ENCODE measurements at places on chromosomes 5 and 9. TPM values are rescaled to one million over a fixed set of nuclear protein-coding genes. Genes with fewer than 3 reads are reported as not detected.

GRCh38 chr5:56685503-56686217 lies 129.7 kb upstream of the MAP3K1 start:
- DNase-seq: no peak

- no peak for DNase-seq
Measured at GRCh38 chr5:66945389-66946349, 250.9 kb downstream of the CD180 start.

GRCh38 chr9:93619272-93619775 lies 42.9 kb downstream of the PHF2 start:
- no peak for DNase-seq

GRCh38 chr5:131224387-131225201 lies 39.3 kb upstream of the CDC42SE2 start:
- DNase-seq: peak; percentile 47

DNA sequence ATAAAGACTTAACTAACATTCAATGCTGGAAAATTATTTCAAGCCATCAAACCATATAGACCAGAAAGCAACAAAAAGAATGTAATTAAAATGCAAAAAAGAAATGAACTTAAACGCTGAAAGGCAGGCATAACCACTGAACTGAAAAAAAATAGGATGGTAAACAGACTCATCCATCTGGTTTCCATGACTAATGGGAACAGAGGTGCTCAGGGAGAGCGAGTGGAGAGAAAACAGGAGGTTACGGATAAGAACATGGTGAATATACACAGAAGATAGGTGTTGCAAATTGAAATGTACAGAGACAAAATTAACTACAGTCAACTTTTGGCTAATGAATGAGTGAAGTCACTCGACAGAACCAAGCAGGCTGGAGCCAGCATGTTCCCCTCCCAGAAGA lies 43.5 kb upstream of the RNF38 start:
- DNase-seq: no peak

GRCh38 chr5:116479776-116480675 lies 94.6 kb downstream of the SEMA6A start:
- no peak for DNase-seq

DNA sequence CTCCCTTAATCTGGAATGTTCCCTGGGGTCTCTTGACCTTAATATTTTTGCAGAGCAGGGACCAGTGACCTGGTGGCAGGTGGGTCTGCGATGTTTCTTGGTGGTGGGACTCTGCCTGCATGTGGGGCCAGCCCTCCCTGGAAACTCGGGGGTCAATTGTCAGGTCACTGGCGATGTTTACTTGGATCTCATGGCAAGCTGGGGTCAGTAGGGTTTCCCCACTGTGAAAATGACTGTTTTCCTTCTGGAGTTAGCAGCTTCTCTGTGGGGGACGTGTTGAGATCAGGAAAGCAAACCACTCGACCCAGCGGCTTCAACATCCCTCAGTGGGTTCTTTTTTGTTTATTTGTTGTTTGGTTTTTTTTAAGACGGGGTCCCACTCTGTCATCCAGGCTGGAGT lies 73.9 kb downstream of the KCNT1 start:
- DNase-seq: no peak

DNA sequence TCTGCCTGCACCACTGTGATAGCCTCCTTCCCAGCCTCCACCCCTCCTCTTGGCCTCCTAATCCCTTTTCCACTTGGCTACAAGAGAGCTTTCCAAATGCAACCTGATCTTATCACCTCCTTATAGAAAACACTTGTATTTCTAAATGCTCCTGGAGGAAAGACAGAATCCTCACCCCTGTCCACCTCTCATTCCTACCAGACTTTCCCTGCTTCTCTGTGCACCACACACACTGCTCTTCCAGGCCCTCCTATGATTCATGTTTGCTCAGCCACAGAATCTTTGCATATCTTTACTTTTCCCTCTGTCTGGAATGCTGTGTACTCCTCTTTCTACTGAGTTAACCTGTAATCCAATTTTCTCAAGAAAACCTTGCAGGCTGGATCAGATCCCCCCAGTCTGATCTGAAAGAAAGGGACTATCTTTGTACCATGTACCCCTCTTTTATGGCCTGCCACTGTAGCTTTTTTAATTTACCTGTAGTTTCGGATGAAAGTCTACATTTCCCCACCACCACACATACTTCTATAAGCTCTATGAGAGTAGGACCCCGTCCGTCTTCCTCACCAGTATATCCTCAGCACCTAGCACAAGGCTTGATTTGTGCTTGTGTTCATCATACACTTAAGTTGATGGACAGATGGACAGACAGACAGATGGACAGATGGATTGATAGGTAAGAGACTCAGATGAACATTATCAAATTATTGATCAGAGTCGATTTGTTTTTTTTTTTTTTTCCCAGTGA lies 95.3 kb downstream of the GALNT10 start:
- DNase-seq: no peak

DNA sequence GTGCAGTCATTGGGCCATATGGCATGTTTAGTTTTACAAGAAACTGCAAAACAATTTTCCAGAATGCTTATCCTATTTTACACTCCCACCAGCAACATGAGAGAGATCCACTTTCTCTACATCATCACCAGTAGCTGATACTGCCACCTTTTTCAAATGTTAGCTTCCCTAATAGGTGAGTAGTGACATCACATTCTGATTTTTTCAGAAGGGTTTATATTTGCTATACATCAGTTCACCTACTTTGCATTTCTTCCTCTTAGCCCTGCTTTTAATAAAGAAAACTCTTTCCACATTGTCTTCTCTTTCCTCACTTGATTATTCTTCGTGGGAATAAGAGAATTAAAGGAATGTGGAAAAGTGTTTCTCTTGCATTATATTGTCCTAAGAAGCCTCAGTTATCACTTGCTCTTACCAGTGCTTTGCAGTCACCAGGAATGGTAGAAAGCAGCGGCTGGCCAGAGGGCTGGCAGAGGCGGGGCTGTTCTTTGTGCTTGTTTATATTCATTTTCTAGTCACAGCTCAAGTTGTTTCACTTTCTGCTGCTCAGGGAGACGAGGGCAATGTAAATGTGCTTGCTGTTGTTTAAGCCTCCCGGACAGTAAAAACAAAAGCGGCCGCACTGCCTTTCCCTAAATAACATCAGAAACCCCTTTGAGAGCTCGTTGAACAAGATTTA lies 164.8 kb downstream of the HSD17B3 start:
- DNase-seq: peak; percentile 49

GRCh38 chr9:80507611-80508010 lies 935.8 kb downstream of the TLE4 start:
- DNase-seq: no peak

GRCh38 chr9:4691795-4692194 lies 12.4 kb downstream of the CDC37L1 start:
- DNase-seq: no peak

GRCh38 chr9:93346231-93347112 lies 105.0 kb upstream of the FAM120A start:
- peak; percentile 42 for DNase-seq

DNA sequence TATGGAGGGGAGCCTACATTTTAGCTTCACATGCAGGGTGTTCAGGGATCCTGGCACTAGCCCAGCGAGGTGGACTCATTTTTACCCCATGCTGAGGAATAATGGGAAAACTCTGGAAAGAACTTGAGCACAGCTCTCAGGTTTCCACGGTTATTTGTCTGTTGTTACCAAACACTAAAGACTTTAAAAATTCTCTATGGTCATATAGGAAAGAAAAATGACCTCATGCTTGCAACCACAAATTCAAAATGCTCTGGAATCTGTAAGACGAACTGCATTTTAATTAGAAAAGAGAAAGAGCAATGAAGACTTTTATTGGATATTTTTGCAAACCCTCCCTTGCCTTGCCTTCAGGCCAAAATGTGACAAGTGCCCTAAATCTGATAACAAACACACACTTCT lies 606.9 kb downstream of the EBF1 start:
- no peak for DNase-seq

DNA sequence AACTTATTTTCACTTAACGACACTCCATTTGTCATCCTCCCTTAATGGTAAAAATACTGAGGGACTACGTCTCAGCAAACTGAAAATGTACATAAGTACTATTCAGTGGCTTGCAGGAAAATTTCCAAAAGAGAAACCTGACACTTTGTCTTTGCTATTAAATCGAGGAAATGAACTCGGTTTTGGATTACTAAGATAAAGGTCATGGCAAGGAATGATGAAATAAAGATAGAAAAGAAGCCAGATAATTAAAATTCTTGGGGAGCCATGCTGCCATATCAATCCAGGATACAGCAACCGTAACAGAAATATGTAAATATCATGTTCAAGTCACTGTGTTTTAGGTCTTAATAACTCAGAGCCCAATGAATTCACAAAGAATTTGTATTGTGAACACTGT lies 647.8 kb downstream of the CDH9 start:
- DNase-seq: no peak

- peak; percentile 37 for DNase-seq
Measured at GRCh38 chr9:108816037-108816436, 39.7 kb downstream of the ACTL7B start.

GRCh38 chr5:171479776-171480125 lies 60.3 kb downstream of the FGF18 start:
- DNase-seq: no peak

GRCh38 chr5:39137819-39138451 lies 63.7 kb upstream of the RICTOR start:
- DNase-seq: no peak

DNA sequence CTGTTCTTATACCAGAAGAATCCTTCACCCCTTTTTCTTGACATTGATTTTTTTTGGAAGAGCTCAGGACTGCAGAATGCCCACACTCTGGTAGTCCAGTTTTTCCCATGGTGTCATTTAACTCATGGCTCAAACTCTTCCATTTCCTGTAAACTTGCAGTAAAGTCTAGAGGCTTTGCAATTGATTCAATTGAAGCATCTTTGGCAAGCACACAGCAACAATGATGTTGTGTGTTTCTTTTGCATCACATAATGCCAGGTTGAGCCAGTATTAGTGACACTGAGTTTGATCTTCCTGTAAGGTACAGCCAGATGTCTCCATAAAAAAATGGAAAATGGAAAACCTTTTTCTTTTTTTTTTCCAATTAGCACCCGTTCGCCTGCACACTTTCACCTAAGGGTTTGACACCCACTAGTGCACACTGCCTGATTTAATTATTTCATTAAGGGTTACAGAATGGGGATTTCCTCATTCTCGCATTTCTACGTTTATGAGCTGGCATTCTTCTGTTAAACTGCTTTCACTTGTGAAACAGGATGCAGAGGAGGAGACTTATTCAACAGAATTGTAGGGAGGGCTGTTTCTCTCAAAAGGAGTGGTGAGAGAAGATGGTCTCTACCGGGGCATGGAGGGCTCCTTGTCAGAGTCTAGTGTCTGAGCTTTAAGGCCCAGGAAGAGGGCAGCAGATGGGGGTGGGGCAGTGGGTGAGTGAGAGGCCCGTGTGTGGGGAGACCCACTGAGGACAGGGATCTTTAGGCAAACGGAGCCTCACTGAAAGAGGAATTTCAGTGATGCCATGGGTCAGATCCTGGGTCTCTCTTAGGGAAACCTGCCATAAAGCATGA lies 2.2 kb upstream of the S1PR3 start:
- no peak for DNase-seq

DNA sequence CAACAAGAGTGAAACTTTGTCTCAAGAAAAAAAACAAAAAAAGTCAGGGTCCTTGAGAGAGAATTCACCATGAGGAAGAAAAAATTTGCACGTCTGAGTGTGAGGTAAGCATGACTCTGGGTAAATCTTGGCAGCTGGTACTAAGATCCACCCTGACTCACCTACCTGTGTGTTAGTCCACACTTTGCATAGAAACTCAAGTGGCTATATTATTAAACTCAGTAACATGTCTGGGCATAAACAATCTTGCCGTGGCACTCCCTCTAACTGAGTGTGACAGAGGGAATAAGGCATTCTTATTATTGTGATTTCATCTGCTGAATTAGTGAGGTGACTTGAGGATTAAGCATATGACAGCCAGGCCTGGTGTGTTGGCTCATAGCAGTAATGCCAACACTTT lies 259.4 kb upstream of the VLDLR start:
- no peak for DNase-seq

GRCh38 chr9:17520268-17521064 lies 58.4 kb upstream of the SH3GL2 start:
- no peak for DNase-seq

- DNase-seq: peak; percentile 35
Measured at GRCh38 chr5:174843263-174844250, 119.2 kb downstream of the MSX2 start.

GRCh38 chr5:136023958-136024541 lies 4.7 kb upstream of the TGFBI start:
- no peak for DNase-seq

DNA sequence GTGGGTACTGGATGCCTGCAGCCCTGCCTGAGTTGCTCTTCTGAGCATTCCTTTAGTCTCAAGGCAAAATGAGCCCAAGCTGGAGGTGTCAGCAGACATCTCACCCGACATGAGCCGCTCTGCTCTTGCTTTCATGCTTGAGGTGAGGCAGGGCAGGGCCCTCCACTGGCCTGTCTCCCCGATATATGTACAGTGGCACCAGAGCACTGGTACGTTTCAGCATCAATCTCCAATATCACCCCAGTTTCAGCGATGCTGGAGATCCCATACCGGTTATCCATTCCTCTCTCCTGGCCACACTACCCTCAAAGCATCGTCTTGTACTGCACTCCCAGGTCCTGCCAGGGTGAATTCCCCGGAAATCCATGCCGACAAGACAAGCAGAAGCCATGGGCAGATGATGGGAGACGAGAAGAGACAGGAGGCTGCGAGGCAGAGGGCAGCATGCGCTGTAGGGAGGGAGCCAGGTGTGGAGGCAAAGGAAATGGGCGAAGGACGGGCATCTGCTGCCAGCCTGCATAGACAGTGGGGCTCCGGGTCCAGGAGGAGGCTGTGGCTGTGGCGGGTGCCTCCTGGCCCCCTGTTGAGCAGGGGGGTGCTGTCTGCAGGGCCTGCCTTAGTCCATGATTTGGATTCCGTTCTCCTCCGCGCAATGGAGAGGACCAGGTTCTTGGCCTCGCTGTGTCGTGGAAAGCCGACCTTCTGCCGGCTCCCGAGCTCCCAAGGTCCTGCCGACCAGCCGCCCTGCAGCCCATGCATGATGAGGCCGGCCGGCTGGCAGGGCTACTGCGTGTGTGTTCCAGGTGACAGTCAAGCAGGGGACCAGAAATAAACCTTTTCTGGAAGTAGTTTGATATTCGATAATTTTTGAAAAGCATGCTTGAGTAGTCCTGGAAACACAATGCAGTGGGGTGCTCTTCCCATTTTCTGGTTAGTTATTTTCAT lies 152.2 kb upstream of the IRX2 start:
- no peak for DNase-seq

The HSPB3 gene
- 492 TPM for total RNA-seq

The PCDHGB1 gene
- total RNA-seq: 7.1 TPM

The CERT1 gene
- total RNA-seq: 29.3 TPM

The RIGI gene
- total RNA-seq: 4.5 TPM

The TAS2R1 gene
- not detected for total RNA-seq

The NR2F1 gene
- total RNA-seq: 1.9 TPM

The SLC30A5 gene
- total RNA-seq: 30.2 TPM

The OGN gene
- 8.1 TPM for total RNA-seq

The CDX1 gene
- total RNA-seq: not detected
